CD4-positive, alpha-beta memory T cell (primary cell): ENCODE measurements at places on chromosomes 2 and 18.

GRCh38 chr2:98026927-98027522, 31.3 kb upstream of the TMEM131 start:
- no peak for DNase-seq

DNA sequence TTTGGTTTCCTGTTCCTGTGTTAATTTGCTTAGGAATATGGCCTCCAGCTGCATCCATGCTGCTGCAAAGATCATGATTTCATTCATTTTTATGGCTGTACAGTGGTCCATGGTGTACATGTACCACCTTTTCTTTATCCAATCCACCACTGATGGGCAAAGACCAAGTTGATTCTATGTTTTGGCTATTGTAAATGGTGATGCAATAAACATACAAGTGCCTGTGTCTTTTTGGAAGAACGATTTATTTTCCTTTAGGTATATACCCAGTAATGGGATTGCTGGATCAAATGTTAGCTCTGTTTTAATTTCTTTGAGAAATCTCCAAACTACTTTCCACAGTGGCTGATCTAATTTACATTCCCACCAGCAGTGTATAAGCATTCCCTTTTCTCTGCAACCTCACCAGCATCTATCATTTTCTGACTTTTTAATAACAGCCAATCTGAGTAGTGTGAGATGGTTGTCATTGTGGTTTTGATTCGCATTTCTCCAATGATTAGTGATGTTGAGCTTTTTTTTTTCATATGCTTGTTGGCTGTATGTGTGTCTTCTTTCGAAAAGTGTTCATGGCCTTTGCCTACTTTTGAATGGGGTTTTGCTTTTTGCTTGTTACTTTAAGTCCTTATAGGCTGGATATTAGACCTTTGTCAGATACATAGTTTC, 19.4 kb downstream of the EXOC6B start:
- DNase-seq, result no peak

- no peak for DNase-seq
Measured at GRCh38 chr2:127423478-127423843, 5.2 kb downstream of the PROC start.

DNA sequence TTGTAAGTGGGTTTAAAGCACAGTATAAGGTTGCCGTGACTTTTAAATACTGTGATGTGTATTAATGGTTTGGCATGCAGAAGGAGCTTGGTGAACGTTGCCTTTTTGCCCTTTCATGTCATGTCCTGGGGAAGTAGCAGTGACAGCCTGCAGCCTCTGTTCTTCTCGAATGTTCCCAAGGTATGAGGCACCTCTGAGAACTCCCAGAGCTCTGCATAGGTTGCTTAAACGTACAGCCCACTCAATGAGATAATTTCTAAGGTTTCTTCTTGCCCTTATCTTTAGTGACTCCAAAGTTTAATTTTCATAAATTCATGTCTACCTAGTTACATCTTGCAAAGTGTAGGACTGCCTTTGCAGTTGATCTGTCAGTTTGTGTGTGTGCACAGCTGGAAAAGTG, 36.7 kb downstream of the PARD3B start:
- DNase-seq, result no peak
